MM.1S (cell line): ENCODE measurements at places on chromosomes 7 and 10.

- no peak for DNase-seq
Measured at GRCh38 chr7:94396037-94396431, 1.3 kb downstream of the COL1A2 start.

GRCh38 chr7:28427236-28427635 is 14.9 kb downstream of the CREB5 start:
- no peak for DNase-seq

- DNase-seq = no peak
Measured at GRCh38 chr10:71035511-71036296, 147.3 kb upstream of the PCBD1 start.

- DNase-seq = no peak
Measured at GRCh38 chr7:87107949-87108776, 44.1 kb upstream of the DMTF1 start.

GRCh38 chr7:15504351-15504750 is 57.5 kb downstream of the AGMO start:
- DNase-seq = no peak
